ENCODE measurements at places on chromosomes 2 and 18.
A peak's percentile ranks its signal among the peaks of the same experiment; 100 is the strongest.

GRCh38 chr2:240922982-240923537 is 16.9 kb downstream of the CROCC2 start:
- peak; percentile 31 for DNase-seq

DNA sequence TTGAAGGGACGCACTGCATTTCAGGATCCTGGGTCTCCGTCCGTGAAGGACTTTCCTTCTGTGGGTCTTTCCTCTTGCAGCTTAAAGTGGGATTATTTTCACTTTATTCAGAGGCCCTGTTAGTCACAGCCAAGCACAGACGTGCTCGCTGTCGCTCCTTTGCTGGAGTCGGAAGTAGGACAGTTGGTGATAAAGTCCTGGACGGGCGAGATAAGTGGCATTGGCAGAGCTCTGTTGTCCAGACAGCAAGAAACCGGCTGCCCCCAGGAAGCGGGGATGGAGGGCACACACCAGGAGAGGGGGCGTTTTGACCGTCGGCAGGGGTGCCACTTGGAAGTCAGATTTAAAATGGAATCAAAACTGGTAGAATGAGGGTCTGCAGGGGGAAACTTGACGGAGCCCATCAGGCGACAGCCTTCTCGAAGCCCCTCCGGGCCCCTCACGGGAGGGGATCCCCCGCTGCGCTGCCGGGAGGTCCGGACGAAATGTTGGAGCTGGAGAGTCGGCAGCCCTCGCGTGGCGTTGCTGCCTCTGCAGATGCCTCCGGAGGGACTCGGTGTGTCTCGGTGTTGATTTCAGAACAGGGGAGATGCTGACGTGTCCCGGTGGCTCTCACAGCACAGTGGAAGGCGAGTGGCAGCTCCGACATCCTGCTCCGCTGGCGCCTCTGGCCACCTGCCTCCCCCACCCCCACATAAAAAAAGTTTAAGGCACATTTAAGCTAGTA is 124.2 kb downstream of the NFATC1 start:
- DNase-seq: peak; percentile 67

GRCh38 chr2:217919781-217920351 is 82.9 kb downstream of the TNS1 start:
- no peak for DNase-seq

DNA sequence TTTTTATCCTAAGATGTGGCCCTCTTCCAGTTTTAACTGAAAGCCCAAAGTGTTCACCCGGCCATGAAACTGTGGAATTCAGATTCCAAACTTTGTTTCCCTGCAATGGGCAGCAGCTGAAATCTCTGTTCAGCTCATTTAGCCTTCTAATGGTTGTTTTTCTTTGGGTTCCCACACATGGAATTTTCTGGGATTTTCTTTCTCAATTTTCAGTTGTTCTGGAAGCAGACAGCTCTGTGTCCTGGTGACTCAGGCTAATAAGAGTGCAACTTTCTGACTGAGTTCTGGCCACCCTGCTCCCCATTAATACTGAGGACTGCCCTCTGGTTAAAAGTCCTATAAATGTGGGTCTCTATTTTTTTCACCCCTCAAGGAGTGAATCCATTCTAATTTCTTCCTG is 78.5 kb downstream of the PMS1 start:
- DNase-seq: no peak

- no peak for DNase-seq
Observed at GRCh38 chr2:172710584-172711047, 25.0 kb upstream of the RAPGEF4 start.

DNA sequence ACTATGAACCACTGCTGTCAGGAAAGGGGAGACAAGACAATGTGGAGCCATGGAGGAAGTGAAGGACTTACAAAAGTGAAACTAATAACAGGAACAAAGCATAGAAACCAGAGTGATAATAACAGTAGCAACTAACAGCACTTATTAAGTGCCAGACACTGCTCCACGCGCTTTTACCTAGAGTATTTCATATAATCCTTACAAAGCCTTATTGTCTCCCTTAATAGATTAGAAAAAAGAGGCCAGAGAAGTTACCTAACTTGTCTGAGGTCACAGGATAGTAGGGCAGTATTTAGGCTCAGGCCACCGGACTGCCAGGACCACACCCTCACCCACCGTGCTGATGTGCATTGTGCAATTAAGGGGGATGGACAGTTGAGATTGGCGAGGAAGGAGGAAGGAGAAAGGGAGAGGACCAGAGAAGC is 98.6 kb upstream of the NFU1 start:
- no peak for DNase-seq

- no peak for DNase-seq
Observed at GRCh38 chr18:3631887-3632286, 181.9 kb downstream of the TGIF1 start.
